ENCODE measurements at places on chromosomes 5 and 9.

DNA sequence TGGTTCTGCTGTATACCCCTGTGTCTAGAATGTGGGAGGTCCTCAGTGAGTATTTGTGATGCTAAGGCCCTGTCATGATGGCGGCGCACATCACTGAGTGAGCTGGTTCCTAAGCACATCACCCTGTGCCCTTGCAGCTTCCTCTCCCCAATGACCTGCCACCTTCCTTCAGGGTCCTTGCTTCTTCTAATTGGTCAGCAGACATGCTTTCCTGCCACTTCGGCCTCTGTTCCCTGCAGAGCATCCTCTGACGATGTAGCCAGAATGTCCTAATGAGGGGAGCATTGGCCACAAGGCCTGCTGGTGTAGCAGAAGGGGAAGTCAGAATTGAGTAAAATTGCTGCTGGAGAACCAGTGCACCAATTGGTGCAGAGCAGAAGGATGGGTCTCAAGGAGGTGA is 31.1 kb upstream of the ANGPTL2 start:
- no peak for DNase-seq

DNA sequence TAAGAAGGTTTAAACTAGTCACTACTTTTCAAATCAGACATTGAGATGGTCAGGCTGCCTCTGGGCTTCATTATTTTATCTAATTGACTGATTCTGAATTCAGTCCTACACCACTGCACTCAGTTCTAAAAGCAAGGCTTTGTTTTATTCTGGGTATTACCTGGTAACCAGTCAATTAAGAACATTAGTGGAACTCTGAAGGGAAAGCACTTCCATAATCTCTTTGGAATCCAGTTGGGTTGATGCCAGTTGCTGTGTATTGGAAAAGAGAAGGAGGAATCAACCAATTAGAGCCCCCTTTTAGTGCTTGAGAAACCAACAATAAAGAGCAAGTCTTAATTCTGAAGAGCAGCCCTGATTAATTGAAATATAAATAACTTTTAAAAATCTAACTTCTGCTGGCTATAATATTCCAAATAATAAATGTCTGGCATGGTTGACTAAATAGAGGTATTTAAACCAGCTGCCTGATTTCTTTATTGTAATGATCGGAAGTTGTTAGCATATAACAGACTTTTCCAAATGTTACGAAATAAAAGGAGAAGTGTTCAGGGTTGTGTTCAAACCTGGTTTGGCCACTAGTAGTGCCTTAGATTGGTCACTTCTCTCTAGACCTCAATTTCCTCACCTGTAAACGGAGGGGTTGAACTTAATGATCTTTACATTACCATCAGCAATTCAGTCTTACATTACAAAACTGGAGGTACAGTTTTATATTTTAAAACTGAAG is 32.0 kb downstream of the CPEB4 start:
- DNase-seq, result no peak

DNA sequence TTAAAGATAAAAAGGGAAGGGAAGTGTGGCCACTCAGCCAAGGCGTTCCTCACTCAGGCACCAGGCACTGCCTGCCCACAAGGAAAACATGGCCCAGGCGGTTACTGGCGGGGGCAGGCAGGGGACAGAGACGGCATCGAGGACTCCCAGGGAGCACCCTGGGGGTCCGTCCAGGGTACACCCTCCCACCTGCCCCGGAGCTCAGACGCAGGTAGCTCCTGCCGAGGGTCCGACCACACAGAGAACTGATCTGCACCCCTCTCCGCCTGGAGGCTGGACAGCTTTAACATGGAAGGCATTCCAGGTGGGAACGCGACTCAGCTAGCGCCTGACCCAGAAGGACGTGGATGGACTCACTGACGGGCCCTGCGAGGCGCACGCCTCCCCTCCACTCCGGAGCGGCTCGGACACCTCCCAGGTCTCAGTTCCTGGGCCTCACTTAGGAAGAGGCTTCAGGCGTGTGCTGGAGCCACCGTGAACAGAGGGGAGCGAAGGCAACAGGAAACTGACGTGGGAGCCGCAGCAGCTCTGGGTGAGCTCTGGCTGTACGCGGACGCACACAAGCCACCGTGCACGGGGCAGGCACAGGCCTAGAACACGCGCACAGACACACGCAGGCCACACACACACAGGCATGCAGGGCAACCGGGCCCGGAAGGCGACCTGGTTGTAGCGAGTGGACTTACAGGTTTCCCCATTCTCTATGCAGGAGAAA is 47.5 kb downstream of the NKD2 start:
- DNase-seq, result no peak

- DNase-seq, result no peak
These were observed 13.4 kb downstream of the PWWP2A start for GRCh38 chr5:160105686-160106360.

DNA sequence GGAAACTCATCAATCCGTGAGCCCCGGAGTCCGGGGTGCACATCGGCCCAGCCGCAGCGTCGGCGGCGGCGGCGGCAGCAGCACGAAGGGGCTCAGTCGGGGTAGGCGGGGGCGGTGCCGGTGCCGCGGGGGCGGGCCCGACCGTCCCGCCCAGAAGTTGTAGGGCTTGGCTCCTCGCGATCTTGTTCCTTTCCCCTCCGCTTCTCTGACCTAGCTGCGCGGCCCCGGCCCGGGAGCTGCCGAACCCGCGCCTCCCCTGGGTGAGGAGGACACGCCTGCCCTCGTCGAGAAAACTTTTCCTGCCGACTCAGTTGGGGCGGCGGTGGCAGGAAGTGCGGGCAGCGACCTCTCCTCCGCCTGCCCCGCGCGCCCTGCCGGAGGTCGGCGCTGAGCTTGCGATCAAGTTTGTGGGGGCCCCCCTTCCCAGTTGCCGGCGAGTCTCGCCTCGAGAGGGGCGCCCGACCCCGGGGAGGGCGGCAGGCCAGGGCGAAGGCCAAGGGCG is at the start of gene MAN2A1:
Gene MAN2A1, plus strand, starts transcription at position 188 of the 502 bp plus-strand sequence. CDS start 491 bp downstream, outside the sequence.
- DNase-seq, result peak; percentile 59

DNA sequence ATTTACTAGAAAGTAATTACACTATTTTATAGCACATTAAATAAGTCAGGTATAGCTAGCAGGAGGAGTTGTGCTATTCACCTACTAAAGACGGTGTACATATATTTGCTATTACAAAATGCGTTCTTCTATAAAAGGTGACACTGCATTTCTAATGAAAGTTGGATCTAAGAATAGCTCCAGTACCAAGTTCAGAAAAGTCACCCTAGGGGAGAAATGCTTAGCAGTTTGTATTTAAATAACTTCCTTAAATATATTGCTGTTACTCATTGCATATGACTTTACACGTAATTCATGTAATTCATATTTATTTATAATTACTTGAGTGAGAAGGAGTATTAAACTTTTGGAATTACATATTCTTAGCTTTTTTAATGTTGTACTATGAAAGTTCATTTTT is 7.0 kb upstream of the SUB1 start:
- no peak for DNase-seq

DNA sequence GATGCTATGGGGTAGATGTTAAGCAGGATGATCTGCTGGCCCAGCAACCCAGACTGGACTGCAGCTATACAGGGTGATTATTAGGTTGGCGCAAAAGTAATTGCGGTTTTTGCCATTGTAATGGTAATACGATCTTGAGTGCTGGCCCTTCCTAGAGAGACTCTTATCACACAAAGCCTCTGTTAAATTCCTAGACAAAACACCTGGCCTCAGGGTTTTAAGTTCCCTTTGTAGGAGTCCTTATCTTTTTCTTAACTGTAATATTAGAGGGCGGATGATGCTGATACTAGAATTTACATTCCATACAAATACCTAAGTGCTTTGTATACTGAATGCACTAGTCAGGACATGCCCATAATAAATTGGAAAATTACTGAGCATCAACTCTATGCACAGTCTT is 222.2 kb downstream of the NDUFS4 start:
- DNase-seq, result no peak

DNA sequence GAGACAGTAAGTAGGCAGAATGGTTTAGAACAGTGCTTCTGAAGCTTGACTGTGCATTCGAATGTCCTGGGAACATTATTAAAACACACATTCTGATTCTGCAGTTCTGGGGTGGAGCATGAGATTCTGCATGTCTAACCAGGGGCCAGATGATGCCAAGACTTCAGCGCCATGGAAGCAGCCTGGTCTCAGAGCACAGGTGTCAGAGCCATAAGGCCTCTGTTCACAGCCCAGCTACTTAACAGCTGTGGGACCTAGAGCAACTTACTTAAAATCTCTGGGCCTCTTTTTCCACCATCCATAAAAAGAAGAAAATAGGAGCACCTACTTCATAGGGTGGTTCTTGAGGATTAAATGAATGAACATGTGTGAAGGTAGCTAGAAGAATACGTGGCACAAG is 84.0 kb downstream of the GNAQ start:
- no peak for DNase-seq

DNA sequence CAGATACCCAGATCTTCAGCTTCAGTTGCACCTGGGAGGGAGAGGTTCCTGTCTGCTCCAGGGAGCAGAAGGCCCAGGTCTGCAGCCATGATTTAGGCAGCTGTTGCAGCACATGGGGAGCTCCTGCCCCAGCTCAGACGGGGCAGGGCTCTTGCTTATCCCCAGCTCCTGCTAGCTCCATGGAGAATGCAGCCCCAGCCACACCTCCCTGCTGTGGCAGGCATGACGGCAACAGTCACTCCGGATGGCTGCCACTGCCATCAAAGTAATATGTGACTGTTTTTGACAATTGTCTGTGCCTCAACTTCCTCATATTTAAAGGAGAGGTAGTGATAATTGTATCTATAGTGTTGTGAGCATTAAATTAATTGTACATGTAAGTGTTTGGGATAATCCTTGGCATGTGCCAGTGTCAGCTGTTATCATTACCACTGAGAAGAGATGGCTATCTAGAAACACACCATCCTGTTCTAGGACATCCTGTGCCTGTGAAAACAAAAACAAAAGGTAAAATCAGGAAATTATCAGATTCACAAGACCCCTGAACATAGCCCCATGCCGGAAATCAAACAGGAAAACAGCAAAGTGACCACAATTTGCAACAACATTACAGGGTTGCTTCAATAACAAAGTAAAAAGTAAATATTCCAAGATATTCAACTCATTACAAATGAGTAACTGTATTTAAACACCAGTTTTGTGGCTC is 1048.8 kb upstream of the ACO1 start:
- no peak for DNase-seq

GRCh38 chr9:125189011-125189360 is 617 bp downstream of the PPP6C start:
- no peak for DNase-seq

GRCh38 chr5:6788956-6789649 is 75.9 kb downstream of the TENT4A start:
- no peak for DNase-seq

DNA sequence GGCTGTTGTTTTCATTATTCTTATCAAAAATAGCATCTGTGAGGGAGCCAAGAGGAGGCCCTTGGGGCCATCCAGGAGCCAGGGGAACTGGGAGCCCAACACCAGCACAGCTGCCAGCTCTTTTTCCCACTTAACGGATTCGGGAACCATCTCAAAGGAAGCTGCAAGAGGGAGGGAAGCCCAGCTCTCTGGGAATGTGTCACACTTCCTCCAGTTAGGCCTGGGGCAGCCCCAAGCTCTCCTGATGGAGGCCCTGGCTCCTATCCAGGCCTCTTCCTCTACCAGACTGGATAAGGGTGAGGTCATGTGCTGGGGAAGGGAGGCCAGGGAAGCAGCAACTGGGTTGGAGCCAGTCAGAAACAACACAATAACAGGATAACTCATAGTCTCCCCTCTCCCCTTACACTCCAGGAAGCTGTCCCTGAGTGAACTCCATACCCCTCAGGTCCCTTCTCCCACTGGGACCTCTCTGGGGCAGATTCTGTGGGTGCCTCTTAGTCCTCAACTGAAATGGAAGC is 12.7 kb downstream of the CSF2 start:
- DNase-seq, result peak; percentile 6

DNA sequence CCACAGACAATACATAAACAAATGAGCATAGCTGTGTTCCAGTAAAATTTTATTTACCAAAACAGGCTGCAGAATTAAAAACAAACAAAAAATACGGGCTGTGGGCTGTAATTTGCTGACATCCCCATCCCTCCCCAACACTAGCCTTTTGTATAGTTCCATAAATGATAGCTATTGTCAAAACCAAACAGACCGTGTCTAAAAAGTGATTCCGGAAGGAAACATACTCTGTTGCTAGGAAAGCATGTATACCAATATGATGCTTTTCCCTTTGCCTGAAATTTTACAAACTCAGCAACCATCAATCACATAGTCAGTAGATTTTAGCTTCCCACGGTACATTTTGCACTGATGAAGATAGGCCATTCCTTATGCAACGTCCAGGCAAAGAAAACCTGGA is 80.0 kb downstream of the TMEM215 start:
- DNase-seq, result peak; percentile 60

DNA sequence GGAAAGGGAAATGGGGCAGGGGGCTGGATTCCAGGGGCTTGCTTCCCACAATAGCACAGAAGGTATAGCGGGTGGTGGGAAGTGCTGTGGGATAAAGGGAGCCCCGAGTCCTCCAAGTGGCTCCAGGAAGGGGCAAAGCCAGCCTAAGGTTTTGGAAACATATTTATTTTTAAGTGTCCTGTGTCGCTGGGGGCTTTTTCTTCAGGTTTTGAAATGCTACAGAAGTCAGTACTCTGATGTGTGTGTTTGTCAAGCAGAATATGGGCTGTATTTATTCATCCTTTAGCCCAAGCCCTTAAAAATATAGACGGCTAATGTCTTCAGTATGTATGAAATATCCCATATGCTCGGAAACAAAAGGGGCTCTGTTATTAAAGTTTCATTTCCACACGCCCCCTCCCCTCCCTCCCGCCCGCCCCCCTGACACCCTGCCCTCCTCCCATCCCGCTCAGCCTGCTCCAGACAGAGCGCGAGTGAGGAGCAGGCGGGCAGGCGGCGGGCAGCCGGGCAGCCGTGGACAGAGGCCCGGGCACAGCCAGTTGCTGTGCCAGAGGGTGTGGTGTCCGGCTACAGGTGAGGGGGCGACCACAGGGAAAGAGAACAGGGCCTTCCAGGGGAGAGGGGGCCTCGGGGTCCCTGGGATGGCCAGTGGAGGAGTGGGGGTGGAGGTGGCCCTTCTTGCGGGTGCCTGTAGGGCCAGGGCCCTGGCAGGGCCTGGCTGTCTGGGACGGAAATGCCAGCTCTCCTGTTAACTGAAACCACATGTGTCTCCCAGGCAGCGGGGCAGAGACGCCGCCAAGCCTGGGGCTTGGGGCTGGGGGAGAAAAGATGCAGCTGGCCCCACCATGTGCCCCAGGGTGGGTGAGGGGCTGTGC is 39.6 kb upstream of the SYNPO start:
- no peak for DNase-seq

DNA sequence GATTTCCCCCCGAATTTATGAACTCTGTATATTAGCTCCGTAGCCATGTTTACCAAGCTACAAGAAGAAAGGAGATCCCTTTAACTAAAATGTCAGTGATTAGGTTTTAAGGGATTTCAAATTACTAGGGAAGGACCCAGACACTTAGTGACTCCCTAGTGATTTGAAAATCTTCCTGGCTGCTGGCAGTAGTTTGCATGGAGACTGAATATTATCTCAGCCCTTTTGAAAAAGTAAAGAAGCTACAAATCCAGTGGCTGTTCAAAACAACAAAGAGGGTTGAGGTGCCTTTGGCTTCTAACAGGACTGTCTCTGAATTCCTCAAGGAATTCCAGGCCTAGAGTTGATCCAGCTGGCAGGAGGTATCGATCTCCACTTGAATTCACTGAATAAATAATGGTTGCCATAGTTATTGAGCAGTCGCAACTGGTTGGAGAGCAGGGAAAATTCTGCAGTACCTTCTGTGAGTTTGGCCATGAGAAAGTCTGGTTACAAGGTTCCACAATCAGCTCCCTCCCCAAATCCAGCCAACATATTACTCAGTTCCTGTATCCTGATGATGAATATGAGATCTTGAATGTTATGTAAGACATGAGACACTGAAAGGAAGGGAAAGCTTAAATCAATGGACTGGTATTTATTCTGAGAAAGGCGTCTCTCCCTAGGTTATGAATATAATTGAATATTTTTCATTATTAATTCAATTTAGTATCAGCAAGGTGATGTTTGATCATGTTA is 37.7 kb downstream of the NR4A3 start:
- DNase-seq, result no peak

Data from SK-MEL-5 (cell line).